ENCODE measurements at places on chromosomes 6 and 20.

DNA sequence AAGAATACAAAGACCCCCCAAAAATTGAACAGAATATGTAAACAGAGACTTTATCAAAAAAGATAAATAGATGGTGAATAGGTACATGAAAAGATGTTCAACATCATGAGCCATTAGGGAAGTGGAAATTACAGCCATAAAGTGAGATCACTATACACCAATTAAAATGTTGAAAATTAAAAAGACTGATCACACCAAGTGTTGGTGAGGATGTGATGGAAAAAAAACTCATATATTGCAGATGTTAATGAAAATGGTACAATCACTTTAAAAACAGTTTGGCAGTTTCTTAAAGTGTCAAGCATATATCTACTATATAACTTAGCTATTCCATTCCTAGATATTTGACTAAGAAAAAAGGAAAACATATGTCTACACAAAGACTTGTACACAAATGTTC lies 280.5 kb downstream of the DHX35 start:
- DNase-seq, result no peak

- DNase-seq, result no peak
Measured at GRCh38 chr20:45308117-45308778, at the start of gene MATN4. Gene MATN4 (minus strand): TSS chr20:45308299. CDS start chr20:45305582, 2,717 bp downstream.

DNA sequence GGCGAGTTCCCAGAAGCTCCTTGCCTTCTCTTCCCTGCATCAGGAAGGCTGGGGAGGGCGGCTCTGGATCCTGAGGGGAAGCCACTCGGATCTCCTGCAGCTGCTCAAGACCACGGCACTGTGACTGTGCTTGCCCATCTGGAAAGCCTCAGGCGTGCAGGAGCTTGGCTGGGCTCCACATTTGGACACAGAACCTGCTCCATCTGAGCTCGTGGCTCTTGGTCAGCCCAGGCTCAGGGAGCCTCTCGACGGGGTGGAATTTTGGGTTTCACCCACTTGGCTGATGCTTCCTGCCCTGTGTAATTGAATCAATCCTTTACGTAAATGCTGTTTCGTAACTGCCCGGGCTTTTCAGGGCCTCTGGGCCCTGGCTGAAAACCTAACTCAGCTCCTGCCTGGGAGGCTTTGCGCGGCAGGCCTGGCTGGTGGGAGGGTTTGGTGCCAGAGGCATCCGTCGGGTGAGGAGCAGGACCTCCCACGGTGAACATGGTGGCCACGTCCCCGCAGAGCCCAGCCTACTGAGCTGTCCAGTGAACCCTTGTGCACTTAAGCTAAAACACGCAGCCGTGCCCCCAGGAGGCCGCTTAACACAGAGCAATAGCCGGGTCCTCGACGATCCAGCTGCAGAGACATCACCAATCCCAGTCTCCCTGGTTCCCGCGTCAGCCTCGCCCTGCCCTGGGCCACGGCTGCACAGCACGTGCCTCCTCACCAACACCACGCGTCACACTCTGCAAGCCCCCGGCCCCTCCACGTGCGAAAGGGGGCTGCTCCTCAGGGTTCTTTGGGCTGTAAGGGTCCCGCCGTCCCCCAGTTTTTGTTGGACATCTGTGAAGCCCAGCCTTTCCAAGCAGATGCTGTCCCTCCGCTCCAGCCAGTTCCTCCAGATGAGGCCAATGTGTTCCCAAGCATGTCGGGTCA lies 241.0 kb downstream of the DLL1 start:
- no peak for DNase-seq

GRCh38 chr6:81084776-81085430 lies 667.6 kb downstream of the TENT5A start:
- no peak for DNase-seq

- no peak for DNase-seq
Measured at GRCh38 chr6:2477666-2478065, 232.3 kb upstream of the GMDS start.

DNA sequence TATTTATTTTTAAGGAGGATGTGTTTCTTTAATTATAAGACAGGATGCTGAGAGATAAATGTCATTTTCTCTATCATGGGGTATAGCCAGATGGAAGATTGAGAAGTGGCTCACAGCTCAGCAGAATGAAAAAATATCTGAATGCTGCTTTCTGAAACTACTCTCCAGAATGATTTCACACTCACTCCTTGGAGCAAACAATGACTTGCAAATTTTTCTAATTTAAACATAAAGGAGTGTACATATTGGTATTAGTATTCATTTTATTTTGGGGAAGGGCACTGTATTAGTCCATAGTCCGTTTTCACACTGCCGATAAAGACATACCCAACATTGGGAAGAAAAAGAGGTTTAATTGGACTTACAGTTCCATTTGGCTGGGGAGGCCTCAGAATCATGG lies 52.4 kb upstream of the TRIM26 start:
- DNase-seq, result no peak

DNA sequence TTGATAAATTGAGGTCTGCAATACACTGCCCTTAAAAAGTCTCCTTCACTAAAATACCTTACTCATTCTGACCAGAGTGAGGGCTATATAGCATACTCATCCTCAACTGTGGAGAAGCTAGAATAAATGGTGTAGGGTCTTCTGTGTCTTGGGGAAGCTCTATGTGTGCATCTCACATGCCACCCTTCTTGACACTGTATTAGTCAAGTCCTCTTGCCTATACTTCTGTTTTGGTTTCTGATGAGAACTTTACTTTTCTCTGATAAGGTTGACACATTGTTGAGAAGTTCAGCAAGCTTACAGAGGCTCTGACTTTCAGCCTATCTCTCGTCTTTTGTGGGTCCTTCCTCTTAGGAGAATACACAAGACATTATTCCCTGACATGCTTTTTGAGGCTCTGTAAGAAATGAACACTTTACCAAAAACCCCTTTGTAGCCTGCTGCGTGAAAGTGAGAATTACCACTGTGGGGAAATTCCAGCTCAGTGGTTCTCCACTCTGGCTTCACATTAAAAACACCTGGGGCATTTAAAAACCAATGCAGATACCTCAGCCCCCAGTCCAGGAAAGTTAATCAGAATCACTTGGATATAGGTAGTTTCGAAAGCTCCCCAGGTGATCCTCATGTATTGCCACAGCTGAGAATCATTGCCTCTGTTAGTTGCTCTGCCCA lies 372.1 kb upstream of the HS3ST5 start:
- DNase-seq, result no peak

DNA sequence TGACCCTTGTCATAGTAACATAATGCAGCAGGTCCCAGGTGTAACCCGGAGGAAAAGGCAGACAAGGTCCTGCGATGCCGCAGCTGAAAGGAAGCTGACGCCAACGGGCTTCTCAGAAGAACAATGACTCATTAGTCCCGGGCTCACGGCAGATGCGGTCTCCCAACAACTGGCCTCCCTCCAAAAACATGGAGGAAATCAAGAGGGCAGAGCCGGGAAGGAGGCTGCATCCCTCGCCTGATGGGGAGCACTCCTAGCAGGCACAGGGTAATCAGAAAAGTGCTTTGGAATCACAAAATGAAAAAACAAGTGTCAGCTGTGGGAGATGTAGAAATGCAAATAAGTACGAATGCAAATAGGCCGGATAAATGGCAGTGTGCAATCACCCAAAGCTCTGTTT lies 165.2 kb upstream of the AGPAT4 start:
- peak; percentile 67 for DNase-seq

DNA sequence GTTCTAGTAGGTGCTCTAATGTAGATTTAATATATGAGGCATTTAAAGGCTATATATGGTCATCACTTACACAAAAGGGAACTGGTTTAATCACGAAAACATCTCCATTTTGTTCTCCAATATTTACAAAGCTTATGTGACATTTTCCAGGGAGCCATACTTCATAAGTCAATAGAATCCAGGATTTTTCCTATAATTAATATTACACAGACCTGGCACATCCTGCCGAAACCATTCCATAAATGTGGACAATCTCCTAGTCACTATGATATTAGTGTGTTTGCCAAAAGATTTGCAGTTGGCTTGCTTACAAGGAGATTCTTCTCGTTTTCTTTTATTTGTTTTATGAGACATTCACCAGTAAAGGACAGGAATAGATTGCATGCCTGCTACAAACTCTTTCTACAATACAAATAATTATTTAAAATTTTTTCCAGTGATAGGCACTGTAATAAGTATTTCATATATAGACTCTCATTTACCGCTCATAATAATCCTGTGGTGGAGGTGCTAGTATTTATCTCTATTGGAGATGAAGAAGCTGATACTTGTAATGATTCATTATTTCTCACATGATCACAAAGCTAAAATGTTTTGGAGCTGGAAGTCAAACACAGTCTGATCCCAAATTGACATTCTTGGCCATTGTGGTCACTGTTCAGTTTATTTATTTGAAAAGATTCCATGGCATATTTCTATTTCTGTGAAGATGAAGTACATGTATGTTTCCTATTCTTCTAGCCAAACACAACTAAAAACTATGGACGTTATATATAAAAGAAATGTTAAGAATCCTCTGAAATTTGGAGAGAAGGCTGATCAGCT lies 597.0 kb downstream of the HTR1B start:
- no peak for DNase-seq

- no peak for DNase-seq
Measured at GRCh38 chr6:143575901-143576426, 64.4 kb upstream of the FUCA2 start.

GRCh38 chr6:7169296-7169721 lies 61.5 kb downstream of the RREB1 start:
- DNase-seq, result no peak

DNA sequence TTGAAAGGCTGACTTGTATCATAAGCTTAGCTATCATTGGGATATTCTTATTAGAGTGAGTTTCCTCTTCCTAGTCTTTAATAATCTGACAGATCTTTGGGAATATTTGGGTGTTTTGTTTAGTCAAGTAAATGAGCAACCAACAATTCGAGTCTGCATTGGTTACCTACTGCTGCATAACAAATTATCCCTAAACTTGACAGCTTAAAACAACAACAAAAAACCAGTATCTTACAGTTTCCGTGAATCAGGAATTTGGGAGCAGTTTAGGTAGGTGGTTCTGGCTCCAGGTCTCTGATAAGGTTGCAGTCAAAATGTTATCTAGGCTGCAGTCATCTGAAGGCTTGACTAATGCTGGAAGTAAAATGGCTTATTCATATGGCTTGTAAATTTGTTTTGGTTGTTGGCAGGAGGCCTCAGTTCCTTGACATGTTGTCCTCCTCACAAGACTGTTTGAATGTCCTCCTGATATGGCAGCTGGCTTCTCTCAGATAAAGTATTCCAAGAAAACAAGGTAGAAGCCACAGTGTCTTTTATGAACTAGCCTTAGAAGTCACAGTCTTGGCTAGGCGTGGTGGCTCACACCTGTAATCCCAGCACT lies 7.2 kb downstream of the GTF3C6 start:
- no peak for DNase-seq

DNA sequence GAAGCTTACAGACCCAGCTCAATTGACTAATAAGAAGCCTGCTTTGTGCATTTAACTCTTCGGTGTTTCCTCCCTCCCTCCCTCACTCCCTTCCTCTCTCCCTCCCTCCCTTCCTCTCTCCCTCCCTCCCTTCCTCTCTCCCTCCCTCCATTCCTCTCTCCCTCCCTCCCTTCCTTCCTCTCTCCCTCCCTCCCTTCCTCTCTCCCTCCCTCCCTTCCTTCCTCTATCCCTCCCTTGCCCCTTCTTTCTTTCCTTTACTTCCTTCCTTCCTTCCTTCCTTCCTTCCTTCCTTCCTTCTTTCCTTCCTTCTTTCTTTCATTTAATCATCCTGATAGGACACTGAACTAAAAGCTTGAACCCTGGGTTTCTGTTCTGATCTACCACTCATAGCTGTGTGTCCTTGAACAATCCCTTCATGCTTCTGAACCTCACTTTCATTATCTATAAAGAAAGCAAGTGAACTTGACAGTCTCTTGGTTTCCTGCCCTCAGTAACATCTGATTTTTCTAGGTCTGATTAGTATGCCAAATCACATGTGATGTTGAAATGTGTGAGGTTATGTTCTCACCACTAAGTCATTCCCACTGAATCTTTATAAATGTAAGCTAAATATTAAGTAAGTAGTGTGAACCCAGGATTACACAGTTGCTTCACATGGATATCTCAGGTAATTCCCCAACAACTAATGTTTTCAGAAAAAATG lies 132.3 kb upstream of the BMP2 start:
- no peak for DNase-seq

DNA sequence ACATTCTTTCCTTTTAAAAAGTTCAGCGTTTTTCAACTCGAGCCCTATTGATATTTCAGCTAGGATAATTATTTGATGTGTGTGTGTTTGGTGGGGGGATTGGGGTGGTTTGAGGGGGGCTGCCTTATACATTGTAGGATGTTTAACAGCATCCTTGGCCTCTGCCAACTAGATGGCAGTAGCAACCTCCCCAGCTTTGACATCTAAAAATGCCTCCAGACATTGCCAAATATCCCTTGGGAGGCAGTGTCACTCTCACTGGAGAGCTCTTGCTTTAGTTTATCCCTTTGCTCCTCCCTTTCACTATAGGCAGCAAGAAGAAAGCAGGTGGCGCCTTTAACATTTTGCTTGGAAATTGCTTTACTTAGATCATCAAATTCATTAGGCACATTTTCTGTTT lies 14.6 kb upstream of the TP53TG5 start:
- no peak for DNase-seq

- no peak for DNase-seq
Measured at GRCh38 chr6:106939208-106939607, 35.3 kb downstream of the CD24 start.

DNA sequence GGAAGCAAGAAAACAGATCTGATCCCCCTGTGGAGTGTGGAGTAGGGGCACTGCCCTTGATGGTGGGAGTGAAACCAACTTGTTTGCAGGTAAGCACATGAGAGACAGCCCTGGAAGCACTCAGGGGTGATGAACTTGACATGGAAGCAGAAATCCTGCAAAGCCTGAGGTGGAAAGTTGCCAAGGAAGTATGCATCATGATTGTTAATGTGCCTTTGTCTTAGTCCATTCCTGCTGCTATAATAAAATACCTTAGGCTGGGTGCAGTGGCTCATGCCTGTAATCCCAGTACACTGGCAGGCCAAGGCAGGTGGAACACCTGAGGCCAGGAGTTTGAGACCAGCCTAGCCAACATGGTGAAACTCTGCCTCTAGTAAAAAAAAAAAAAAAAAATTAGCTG lies 40.2 kb upstream of the IFNGR1 start:
- DNase-seq, result no peak

DNA sequence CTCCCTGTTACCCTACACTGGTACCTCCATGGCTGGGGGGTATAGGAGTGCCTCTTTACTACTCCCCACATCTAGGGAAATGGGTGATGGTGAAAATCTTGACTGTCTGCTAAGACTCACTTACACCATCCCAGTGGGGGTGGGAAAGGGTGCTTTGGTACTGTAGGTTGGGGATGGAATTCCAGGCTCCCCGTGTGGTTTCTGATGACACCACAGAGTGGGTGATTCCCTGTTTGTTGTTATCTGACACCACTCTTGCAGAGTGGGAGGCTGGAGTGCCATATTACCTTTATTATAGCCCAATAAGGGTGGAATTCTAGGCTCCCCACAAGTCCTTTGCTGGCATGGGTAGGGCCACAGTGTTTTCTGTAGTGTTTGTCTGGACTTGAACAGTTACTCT lies 264.6 kb upstream of the MAN1A1 start:
- DNase-seq, result no peak

- DNase-seq, result no peak
Measured at GRCh38 chr20:15158533-15158932, 821.1 kb upstream of the FLRT3 start.
